T follicular helper cell (primary cell): ENCODE measurements at places on chromosomes 7 and 10.

- DNase-seq, result no peak
These were observed 53.3 kb upstream of the SAMD8 start for GRCh38 chr10:75058161-75058560.

- DNase-seq, result no peak
These were observed 81.9 kb upstream of the FRMD4A start for GRCh38 chr10:14412624-14413023.

- DNase-seq, result no peak
These were observed 76.8 kb upstream of the PTER start for GRCh38 chr10:16360001-16360400.

GRCh38 chr10:132844069-132844809 is 58.3 kb upstream of the NKX6-2 start:
- DNase-seq, result no peak
